ENCODE measurements at places on chromosomes 12 and 14. TPM values are rescaled to one million over a fixed set of nuclear protein-coding genes. Genes with fewer than 3 reads are reported as not detected.
A peak's percentile ranks its signal among the peaks of the same experiment; 100 is the strongest.

DNA sequence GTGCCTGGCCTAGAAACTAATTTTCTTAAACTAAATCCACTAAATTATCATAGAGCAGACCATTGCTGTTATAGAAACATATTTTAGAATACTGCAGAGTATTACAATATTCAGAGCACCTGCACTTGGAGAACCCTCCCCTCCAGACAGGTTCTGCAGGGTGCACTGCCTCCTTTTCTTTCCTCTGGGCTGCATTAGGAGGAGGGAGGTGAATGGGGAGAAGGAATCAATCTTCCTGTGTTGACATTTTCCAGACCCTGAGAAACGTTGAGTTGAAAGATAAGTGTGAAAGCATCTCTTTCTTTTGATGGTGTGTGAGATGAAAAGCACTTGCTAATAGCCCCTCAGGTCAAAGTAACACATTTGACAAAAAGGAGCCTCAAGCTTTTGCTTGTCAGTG is 7.3 kb downstream of the SYNE2 start:
- peak overlapping the region; percentile 21 for H3K27ac ChIP-seq
- no peak overlapping the region for H3K4me3 ChIP-seq
- H3K36me3 ChIP-seq: no peaks in the 10 kb centered on the region
- DNase-seq: no peak
- H3K4me1 ChIP-seq: peaks cover 57% of the 10 kb centered on the region
- H3K27me3 ChIP-seq: no peaks in the 10 kb centered on the region

DNA sequence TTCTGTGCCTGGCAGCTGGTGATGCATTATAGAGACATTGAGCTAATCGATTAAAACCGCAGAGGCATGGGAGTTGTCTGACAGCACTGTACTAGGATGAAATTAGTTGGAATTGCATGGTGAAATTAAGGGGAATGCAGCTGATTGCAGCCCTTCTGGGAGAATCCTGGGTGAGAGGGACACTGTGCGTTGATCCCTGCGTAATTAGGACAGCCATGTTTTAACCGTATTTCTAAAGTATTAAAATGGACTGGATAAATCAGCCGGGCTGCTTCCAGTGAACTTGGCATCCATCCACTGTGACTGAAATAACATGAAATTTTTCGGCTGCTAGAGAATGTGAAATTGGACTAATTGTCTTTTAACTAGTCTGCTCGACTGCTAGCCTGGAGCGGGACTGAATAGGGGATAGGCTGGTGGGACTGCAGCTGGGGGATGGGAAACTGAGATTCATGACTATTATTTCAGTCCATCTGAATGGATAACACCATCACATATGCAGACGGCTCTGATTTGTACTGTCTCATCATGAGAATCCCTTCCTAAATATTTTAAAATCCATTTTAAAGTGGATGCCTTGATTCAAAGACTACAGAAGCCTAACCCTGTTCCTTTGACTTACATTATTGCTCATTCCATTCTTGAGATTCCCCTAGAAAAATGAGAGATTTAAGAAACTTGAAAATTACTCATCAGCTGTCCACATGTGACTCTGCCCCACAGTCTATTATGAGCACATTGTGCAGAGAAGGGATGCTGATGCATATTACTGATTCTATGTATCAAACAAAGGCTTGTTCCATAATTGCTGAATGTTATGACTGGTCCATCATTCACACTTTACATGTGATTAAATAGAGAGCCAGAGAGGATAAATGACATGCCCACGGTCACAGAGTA is 343.9 kb downstream of the NPAS3 start:
- no peak for DNase-seq
- H3K36me3 ChIP-seq: no peaks in the 10 kb centered on the region
- no peak overlapping the region for H3K27ac ChIP-seq
- H3K4me1 ChIP-seq: no peaks in the 10 kb centered on the region
- no peak overlapping the region for H3K4me3 ChIP-seq

DNA sequence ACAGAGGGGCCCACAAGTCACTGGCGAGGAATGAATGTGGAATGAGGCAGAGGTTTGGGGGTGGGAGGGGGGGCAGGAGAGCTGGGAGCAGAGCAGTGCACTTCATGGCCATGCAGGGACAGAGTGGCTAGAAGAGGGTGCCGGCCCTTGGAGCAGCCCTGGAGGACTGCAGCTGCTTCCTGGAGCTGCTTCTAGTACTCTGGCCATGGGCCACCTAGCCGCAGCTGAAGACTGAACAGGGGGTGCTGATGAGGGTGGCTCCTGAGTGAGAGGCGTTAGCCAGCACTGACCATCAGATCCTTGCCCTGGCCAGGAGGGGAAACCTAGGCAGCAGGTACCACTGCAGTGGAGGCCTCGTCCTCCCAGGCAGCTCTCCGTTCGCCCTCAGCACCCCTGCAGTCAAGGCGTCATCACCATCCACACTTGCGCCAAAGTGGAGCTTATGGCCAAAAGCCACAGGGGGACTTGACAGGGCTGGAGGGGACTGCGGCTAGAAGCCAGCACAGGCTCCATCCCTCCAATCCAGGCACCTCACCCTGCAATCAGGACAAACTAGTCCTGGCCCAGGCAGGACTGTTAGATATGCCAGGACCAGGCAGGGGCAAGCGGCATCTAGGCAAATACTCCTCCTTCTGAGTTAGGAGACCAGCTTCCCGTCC is 16.4 kb downstream of the OTUB2 start:
- H3K27me3 ChIP-seq: no peaks in the 10 kb centered on the region
- H3K27ac ChIP-seq: no peak overlapping the region
- H3K36me3 ChIP-seq: peaks cover 5% of the 10 kb centered on the region
- H3K4me1 ChIP-seq: no peaks in the 10 kb centered on the region

- H3K27me3 ChIP-seq: no peaks in the 10 kb centered on the region
- peak overlapping the region; percentile 82 for H3K27ac ChIP-seq
- no peak for DNase-seq
- peaks cover 87% of the 10 kb centered on the region for H3K4me1 ChIP-seq
- peaks cover 31% of the 10 kb centered on the region for H3K36me3 ChIP-seq
Measured at GRCh38 chr14:50823762-50824636, 7.0 kb downstream of the NIN start.

TSPAN11 gene
- total RNA-seq: not detected
